ENCODE measurements at places on chromosomes 16 and 17. TPM values are rescaled to one million over a fixed set of nuclear protein-coding genes. Genes with fewer than 3 reads are reported as not detected.

The PPL gene
- total RNA-seq: 2.4 TPM

The CDH1 gene
- total RNA-seq: not detected

The RAMP2 gene
- total RNA-seq: 12.9 TPM

The LPCAT2 gene
- total RNA-seq: 2.8 TPM

The NECAB2 gene
- total RNA-seq: not detected

The TEX14 gene
- total RNA-seq: under 0.01 TPM

The TP53TG3 gene
- total RNA-seq: not detected

The MYH2 gene
- total RNA-seq: not detected

The MEOX1 gene
- not detected for total RNA-seq

The WDR59 gene
- total RNA-seq: 10.0 TPM

The AATF gene
- total RNA-seq: 17.1 TPM

The MYH1 gene
- total RNA-seq: not detected

The GSDMA gene
- total RNA-seq: not detected

The CEP295NL gene
- total RNA-seq: 0.65 TPM

The TEKT1 gene
- not detected for total RNA-seq

The SLC47A1 gene
- 0.40 TPM for total RNA-seq

The NPW gene
- 0.60 TPM for total RNA-seq

The RPS6KB1 gene
- 17.7 TPM for total RNA-seq

The TBC1D26 gene
- total RNA-seq: not detected

The SLC5A11 gene
- not detected for total RNA-seq

The ALOX12 gene
- total RNA-seq: not detected

The KRTAP17-1 gene
- total RNA-seq: not detected
